ENCODE measurements at places on chromosomes 7 and 10.

GRCh38 chr7:2142386-2142785 lies 90.4 kb downstream of the MAD1L1 start:
- DNase-seq, result no peak

- no peak for DNase-seq
Measured at GRCh38 chr10:122245136-122245535, 26.0 kb upstream of the BTBD16 start.

DNA sequence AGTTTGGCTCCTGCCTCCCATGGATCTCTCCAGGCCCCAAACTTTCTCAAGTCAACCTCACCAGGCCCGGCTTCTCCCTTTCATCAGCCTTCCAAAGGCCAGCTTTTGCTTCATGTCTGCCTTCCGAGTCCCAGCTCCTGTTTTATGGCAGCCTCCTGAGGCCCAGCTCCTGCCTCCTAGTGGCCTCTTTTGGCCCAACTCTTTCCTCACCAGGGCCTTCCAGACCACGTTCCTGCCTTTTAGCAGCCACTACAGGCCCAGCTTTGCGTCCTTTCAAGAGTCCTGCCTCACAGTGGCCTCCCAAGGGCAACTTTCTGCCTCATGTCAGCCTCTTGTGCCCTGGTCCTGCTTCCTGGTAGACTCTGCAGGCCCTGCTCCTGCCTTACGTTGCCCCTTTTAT lies 15.3 kb upstream of the TMEM248 start:
- DNase-seq, result no peak

DNA sequence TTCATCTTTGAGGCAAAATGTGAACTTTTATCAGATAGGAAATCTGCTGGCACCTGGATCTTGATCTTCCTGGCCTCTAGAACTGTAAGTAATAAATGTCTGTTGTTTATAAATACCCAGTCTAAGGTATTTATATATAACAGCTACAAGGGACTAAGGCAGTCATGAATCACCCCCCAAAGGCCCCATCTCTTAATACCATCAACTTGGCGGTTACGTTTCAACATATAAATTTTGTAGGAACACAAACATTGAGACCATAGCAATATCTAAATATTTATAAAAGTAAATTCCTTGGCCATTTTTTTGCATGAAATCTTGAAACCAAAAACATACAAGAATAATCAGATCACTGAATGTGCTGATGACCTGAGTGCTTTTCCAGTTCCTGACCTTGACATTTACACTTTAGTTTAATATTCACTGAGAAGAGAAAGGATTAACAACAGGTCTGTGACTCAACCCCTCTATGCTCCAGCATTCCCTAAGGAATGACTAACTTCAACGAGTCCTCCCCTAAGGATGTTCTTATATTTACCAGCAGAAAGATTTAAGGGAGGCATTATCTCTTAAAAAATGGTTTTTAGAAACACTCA lies 1438.5 kb upstream of the CELF2 start:
- no peak for DNase-seq

DNA sequence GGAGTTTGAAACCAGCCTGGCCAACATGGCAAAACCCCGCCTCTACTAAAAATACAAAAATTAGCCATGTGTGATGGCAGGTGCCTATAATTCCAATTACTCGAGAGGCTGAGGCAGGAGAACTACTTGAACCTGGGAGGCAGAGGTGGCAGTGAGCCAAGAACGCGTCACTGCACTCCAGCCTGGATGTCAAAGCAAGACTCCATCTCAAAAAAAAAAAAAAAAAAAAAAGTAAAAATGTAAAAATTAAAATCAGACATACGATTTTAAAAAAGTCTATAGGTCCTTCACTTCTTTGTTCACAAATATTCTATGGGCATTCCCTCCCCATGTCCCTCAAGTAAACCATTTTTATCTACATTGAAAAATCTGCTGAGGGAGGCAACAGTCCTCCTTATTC lies 34.9 kb upstream of the TLL2 start:
- DNase-seq, result no peak

DNA sequence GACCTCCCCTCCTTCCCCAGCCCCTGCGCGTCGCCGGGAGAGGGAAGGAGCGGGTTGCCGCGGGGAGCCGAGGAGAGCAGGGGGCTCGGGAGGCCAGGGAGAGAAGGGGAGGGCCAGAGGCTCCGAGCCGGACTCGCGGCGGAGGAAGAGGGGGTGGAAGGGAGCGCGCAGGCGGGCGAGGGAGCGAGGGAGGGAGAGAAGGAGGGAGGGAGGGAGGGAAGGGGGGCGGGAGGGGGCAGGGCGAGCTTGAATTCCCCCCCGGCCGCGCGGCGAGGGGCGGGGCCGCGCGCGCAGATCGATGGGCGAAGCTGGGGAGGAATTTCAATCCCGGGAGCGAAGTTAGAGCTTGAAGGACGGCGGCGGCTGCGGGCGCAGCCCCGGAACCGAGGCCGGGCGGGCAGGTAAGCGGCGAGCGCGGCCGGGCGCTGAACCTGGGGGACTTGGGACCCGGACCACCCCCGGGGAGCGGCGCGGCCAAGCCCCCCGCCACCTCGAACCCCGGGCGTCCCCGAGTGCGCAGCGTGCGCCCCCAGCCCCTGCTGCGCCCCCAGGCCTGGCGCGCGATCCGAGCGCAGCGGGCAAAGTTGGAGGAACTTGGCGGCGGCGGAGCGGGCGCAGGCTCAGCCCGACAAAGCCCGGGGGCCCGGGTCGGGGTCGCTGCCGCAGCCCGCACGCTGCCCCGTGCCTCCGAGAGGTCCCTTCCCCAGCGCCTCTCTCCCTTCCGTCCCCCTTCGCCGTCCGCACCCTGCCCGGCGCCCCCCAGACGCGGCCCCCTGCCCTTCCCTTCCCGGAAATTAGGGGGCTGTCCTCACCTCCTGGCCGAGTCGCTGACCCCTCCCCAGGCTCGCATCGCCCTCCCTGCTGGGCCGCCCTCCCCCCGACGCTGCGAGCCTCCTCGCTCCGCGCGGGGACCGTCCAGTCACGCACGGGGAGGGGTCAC lies at the start of gene ELFN1:
Gene ELFN1 (plus strand): TSS at position 324 of the 940 bp plus-strand sequence. CDS start 74,320 bp downstream, outside the sequence.
- DNase-seq, result no peak

GRCh38 chr10:37710831-37711616 lies 146.4 kb downstream of the ZNF248 start:
- DNase-seq, result no peak

DNA sequence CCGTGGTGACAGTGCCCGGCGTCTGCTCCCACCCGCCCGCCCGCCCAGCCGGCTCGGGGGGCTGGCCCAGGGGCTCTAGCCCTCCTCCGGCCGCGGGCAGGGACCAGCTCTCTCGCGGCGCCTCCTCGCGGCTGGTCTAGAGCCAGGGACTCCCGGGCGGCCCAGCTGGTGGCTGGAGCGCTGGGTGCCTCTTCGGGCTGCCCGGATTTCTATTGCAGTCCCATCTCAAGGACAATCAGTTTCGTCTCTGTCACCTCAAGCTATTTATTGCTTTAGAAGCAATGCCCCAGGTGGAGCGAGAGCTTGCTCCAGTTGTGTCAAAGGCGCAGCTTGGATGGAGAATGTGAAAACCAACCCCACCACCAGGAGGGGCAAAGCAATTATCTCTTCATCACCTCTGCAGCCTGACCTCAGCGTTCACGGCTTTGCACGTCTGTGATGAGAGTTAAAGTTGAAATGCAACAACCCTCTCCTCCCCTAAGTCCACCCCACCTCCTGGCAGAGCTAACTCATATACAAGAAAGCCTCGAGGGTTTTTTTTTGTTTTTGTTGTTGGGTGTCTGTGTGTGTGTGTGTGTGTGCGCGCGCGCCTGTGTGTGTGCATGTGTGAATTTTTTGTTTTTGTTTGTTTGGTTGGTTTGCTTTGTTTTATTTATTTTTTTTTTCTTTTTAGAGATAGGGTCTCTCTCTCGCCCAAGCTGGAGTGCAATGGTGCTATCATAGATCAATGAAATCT lies at the start of gene ITGA8:
Gene ITGA8 (minus strand): TSS at position 24 of the 736 bp plus-strand sequence. CDS start 151 bp downstream, outside the sequence.
- no peak for DNase-seq

DNA sequence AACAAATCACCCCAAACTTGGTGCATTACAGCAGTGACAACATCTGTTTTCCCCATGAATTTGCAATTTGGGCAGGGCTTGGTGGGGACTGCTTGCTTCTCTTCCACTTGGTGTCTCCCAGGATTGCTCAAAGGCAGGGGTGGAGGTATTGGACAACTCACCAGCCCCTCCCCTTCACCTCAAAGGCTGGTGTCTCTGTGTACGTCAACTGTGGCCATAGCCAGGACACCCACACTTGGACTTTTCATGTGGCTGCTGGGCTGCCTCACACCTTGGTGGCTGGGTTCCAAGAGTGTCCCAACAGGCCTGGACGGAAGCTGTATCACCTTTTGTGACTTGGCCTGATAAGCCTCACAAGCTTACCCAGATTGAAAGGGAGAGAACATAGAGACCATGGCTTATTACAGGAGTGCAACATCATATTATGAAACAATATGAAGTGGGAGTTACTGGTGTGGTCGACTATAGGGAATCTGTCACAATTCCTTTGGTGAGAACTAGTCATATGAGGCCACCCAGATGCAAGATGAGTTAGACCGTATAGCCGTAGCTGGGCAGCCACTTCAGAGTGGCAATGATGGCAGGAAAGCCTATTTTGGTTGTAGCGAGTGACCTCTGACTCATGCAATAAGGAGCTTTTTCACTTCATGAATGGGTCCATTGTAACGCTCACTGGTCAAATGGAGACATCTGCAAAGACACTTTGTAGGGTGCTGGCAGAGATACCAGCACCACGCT lies 187.6 kb upstream of the ITGB1 start:
- DNase-seq, result peak; percentile 18

DNA sequence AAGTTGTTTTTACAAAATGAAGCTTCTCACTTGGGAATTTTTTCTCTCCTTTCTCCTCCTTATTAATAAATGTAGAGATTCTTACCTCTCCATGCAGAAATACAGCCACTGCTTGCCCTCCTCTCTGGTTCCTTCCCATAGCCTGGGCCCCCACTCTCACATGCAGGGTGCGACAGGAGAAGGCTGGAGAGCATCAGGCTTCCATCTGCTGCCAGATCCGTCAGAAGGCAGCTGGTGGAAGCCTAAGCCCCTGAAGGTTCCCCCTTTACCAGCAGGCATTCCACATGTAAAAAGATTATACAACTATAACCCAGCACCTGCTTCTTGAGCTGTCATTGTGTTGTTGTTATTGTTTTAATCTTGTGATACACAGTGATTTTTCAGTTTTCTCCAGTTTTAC lies 314.2 kb downstream of the LHFPL3 start:
- DNase-seq, result no peak

GRCh38 chr10:120398180-120398579 lies 58.8 kb upstream of the PLPP4 start:
- DNase-seq, result no peak

GRCh38 chr7:26360650-26361049 lies 69.0 kb downstream of the SNX10 start:
- no peak for DNase-seq

DNA sequence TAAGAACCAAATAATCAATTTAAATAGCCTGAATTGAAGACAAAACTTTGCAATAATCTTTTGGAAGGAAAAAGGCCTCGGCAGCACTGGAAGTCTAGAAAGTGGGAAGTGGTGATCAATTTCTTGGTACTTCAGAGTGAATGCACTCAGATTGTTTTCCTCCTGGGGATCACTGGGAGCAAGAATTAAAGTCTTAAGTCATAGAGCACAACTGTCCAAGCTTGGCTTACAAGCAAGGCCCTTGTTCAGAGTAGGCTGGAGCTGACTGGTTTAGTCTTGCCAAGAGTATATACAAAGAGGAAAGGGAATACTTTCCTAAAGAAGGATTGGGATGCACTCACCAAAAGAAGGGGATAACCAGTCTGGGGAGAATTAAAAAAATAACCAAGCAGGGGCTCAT lies 637.1 kb downstream of the CCSER2 start:
- no peak for DNase-seq

DNA sequence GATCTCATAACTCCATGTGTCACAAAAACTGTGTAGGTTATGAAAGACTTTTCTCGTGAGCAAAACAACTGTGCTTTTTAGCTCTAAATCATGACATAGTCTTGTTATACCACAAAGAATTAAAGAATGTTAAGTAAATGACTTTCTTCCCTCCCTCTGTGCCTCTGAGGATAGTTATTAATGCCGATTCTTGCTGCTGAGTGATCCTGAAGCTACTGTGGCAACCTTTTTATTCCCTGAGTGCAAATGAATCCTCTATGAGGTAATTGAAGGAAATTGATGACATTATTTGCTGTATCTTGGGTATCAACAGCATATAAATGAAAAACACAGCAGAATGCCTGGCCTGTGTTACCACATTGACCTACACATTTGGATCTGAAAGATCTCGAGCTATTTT lies 142.2 kb upstream of the HDAC9 start:
- no peak for DNase-seq

GRCh38 chr10:119620241-119621077 lies 23.7 kb upstream of the TIAL1 start:
- DNase-seq, result no peak

- DNase-seq, result peak; percentile 9
Measured at GRCh38 chr10:30591249-30591670, 38.3 kb downstream of the LYZL2 start.

DNA sequence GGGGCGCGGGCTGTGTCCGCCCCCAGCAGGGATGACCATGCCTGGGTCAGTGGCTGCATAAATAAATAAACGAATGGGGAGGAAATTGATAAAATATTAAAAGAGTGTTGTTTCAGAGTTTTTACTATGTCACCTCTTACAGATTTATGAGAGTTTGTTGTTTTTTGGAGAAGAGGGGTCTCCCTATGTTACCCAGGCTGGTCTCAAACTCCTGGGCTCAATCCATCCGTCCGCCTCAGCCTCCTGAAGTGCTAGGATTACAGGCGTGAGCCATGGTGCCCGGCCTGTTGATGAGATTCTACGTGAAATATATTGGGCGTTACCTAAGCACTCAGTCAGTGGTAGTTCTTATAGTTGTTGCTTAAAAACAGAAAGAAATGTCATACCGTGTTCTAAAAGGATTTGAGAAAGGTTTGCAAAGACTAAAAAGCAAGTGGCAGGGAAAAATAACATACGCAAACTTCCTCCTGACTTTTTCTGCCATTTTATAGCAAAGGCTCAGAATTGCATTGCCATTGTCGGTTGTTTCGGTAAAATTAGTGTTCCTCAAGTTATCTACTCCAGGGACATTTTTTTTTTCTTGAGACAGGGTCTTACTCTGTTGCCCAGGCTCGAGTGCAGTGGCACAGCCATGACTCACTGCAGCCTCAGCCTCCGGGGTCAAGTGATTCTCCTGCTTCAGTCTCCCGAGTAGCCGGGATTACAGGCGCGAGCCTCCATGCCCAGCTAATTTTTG lies 39.5 kb upstream of the FOXK1 start:
- DNase-seq, result no peak

GRCh38 chr7:9091282-9091681 lies 657.9 kb downstream of the NXPH1 start:
- DNase-seq, result no peak

- no peak for DNase-seq
Measured at GRCh38 chr10:103130910-103131309, 62.2 kb downstream of the NT5C2 start.
